Activated naive CD4-positive, alpha-beta T cell treated with anti-CD3 and anti-CD28 coated beads, Interleukin-2, amount 10 ng/mL, durations not matched to agents 7 days and 5 days (primary cell): ENCODE measurements at places on chromosomes 2 and 18.

DNA sequence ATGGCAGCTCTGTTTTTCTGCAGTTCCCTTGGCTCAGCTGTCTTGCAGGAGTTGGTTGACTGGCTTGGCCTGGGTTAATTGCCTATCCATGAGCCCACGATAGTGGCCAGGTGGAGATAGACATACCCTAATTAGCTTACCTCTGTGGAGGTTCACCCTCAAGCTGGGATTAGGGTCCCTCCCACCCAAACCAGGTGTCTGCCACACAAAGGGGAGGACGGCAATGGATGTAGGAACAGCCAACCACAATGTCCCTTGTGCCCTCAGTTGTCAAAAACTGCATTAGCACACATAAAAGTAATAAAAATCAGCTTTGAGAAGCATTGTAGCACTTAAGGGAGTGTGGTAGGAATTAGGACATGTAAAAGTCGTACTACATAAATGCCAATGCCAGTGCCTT is 4.2 kb downstream of the CYP27A1 start:
- peaks cover 56% of the 10 kb centered on the region for H3K27me3 ChIP-seq
- no peak overlapping the region for H3K27ac ChIP-seq
- no peaks in the 10 kb centered on the region for H3K36me3 ChIP-seq
- peaks cover 3% of the 10 kb centered on the region for H3K4me1 ChIP-seq
- no peak overlapping the region for H3K4me3 ChIP-seq

GRCh38 chr2:75491129-75491753 is 69.5 kb downstream of the EVA1A start:
- H3K36me3 ChIP-seq, result no peaks in the 10 kb centered on the region
- H3K27me3 ChIP-seq, result peaks cover 5% of the 10 kb centered on the region

- peaks cover 12% of the 10 kb centered on the region for H3K36me3 ChIP-seq
- H3K27me3 ChIP-seq, result no peaks in the 10 kb centered on the region
- H3K4me3 ChIP-seq, result no peak overlapping the region
- H3K27ac ChIP-seq, result no peak overlapping the region
- DNase-seq, result no peak
- H3K4me1 ChIP-seq, result no peaks in the 10 kb centered on the region
These were observed 95.6 kb downstream of the ITGA4 start for GRCh38 chr2:181552808-181553207.

GRCh38 chr2:216770050-216770449 is 74.7 kb upstream of the IGFBP5 start:
- no peak overlapping the region for H3K4me3 ChIP-seq
- no peaks in the 10 kb centered on the region for H3K36me3 ChIP-seq
- no peaks in the 10 kb centered on the region for H3K4me1 ChIP-seq
- H3K27ac ChIP-seq, result no peak overlapping the region

DNA sequence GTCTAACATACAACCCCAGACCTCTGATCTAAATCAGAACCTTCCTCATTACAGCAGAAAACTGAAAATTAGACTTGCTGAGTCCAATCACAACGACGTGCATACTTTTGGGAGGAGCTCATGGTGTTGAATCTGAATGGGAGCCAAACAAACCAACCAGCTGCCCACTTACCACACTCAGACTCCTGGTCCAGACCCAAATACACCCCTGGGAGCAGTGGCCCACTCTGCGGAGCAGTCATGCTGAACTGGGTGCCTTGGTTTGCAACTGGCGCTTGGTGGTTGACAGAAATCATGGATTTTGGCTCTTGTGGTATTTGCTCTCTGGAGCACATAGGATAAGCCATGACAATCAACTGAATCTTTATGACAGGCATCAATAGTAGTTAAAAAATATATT is 253.6 kb upstream of the TNP1 start:
- peaks cover 29% of the 10 kb centered on the region for H3K27me3 ChIP-seq
- peaks cover 6% of the 10 kb centered on the region for H3K4me1 ChIP-seq
- H3K36me3 ChIP-seq, result no peaks in the 10 kb centered on the region
- DNase-seq, result no peak
- H3K4me3 ChIP-seq, result no peak overlapping the region
- H3K27ac ChIP-seq, result no peak overlapping the region

DNA sequence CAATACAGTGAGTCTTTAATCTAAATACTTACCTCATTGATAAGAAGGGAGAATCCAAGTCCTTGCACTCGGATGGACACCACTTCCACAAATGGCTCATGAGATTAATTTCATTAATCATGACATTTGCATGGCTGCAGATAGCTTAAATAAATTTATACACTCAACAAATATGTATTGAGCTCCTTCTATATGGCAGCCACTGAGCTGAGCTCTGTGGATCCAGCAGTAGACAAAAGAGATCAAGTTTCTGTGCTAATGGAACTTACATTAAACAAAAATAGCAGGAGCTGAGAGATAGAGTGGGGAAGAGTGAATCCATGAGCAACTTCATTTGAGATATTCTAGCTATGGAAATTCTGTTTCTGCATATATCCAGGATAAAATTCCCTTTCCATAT is 44.4 kb downstream of the RAB27B start:
- no peak overlapping the region for H3K4me3 ChIP-seq
- DNase-seq, result no peak
- no peak overlapping the region for H3K27ac ChIP-seq
- peaks cover 5% of the 10 kb centered on the region for H3K4me1 ChIP-seq

DNA sequence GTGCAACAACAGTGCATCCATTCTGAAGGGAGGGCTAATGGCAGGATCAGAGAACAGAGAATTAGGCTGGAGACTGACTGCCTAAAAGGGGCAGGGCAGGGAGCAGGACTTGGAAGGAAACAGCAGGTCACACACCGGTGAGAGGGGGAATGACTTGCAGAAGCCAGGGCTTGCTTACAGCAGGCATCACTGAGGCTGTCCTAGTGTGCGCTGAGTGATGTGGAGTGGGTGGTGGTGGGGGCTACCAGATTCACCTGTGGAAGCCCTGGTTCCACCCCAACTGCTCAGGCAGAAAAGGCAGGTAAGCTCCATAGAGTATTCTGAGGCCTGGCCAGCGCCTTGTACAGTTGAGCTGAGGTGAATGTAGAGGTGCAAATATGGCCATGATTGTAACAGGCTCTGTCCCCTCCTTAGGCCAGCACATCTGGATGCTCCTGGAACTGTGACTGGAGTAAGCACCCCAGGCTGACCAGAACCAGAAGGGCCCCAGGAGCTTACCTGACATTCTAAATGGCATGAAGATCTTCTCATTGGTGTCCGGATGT is 49.4 kb downstream of the SFXN5 start:
- DNase-seq, result no peak
- peaks cover 3% of the 10 kb centered on the region for H3K27me3 ChIP-seq
- no peak overlapping the region for H3K27ac ChIP-seq
- H3K4me3 ChIP-seq, result no peak overlapping the region
- no peaks in the 10 kb centered on the region for H3K4me1 ChIP-seq

GRCh38 chr18:48993586-48993985 is 42.8 kb upstream of the SMAD7 start:
- H3K4me3 ChIP-seq, result no peak overlapping the region
- H3K36me3 ChIP-seq, result no peaks in the 10 kb centered on the region

DNA sequence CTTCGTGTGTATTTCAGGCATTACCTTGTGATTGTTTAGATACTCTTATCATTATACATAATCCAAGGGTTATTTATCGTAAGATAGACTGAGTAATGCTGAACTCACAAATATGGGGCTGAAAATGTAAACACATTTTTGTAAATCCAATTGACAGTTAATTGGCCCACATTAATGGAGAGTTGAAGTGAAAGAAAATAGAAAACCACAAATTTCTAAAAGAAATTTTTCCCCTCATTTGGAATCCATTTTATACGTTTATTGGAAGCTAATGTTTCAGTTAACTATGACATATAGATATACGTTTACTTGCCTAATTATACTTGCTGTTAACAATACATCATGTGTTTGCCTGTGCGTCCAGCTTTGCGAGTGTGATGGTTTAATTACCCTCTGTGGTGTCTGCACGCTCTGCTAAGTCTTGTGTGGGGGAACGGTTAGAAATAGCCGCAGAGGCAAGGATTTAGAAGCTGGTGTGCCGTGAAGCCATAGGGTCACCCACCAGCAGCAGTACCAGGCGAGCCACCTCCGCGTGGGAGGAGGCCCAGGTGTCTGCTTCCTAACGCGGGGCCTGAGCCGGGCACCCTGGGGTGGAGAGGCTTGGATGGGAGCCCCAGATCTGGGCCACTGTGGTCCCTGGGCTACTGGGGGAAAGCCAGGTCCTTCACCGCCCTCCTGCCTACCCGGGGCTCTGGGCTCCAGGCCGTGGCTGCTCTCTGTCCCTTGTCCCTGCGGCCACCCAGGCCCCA is 38.0 kb downstream of the TSHZ1 start:
- peaks cover 3% of the 10 kb centered on the region for H3K36me3 ChIP-seq
- peaks cover 57% of the 10 kb centered on the region for H3K4me1 ChIP-seq
- H3K27me3 ChIP-seq, result no peaks in the 10 kb centered on the region
- peak overlapping the region; percentile 82 for H3K4me3 ChIP-seq
- peak overlapping the region; percentile 94 for H3K27ac ChIP-seq
- no peak for DNase-seq

DNA sequence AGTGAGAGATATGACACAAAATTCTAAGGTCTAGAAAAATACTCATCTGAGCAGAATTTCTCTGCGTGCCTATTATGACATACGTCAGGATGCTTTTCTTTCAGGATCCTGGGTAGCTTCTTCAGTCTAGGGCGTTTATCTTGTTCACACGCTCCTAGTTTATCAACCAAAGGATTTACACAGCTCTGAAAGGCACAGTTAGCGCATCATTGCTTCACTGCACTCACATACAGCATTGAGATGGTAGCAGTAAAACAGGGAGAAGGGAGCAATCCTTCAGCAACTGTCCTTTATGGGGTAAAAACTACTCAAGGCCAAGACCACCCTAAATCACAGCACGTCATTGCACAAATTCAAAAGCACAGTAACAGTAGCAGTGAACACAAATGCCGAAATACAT is 222.8 kb downstream of the SUCLG1 start:
- H3K4me3 ChIP-seq, result no peak overlapping the region
- H3K4me1 ChIP-seq, result no peaks in the 10 kb centered on the region
- DNase-seq, result no peak
- H3K36me3 ChIP-seq, result no peaks in the 10 kb centered on the region

GRCh38 chr2:25257032-25257552 is 84.6 kb downstream of the DNMT3A start:
- no peaks in the 10 kb centered on the region for H3K27me3 ChIP-seq
- peak overlapping the region; percentile 30 for H3K27ac ChIP-seq
- no peak for DNase-seq
- no peak overlapping the region for H3K4me3 ChIP-seq
- peaks cover 41% of the 10 kb centered on the region for H3K36me3 ChIP-seq
- peaks cover 16% of the 10 kb centered on the region for H3K4me1 ChIP-seq

- peaks cover 91% of the 10 kb centered on the region for H3K4me1 ChIP-seq
- DNase-seq, result no peak
- peak overlapping the region; percentile 82 for H3K27ac ChIP-seq
- H3K27me3 ChIP-seq, result no peaks in the 10 kb centered on the region
These were observed 8.7 kb upstream of the WIPF1 start for GRCh38 chr2:174606336-174606735.

DNA sequence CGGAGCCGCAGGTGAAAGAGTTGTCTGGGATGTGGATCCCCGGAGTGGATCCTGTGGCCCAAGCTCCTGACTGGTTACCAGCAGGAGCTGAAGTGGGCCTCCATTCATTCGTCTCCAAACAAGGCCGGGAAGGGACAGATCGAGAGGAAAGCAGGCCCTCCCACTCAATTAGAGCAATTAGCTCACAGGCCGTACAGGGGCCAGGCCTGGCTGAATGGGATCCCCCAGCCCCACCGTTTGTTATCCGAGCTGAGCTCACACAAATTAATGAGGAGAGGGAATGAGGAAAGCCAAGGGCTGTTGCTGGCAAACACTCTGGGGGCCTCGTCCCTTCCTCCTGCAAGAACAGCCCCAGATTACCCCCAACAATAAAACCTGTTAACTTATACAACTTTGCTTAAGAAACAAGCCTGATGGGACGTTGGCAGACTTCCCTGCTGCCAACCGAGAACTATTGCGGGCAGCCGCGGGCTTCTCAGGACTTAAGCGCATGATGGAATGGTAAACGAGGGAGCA is 338.0 kb downstream of the BCL11A start:
- no peak for DNase-seq
- H3K4me3 ChIP-seq, result no peak overlapping the region
- no peaks in the 10 kb centered on the region for H3K4me1 ChIP-seq

DNA sequence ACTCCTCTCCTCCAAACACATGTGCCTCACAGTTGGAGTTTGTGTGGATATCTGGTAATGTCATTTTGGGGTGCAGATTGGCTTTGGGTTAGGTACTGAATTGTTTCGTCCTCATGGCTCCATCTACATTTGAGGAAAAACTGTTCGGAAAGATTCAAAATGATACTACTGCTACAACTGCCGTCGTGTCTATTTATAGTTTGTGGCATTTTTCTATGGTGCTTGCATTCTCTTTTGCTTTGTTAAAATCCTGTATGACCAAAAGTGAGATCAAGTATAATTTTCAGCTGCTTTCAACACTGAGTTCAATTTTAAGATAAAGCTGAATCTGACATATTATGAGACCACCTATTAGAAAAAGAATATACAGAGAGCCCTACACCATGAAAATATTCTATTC is 176.3 kb upstream of the DSEL start:
- no peaks in the 10 kb centered on the region for H3K4me1 ChIP-seq
- DNase-seq, result no peak
- H3K27ac ChIP-seq, result no peak overlapping the region
- no peaks in the 10 kb centered on the region for H3K27me3 ChIP-seq
- H3K36me3 ChIP-seq, result no peaks in the 10 kb centered on the region

DNA sequence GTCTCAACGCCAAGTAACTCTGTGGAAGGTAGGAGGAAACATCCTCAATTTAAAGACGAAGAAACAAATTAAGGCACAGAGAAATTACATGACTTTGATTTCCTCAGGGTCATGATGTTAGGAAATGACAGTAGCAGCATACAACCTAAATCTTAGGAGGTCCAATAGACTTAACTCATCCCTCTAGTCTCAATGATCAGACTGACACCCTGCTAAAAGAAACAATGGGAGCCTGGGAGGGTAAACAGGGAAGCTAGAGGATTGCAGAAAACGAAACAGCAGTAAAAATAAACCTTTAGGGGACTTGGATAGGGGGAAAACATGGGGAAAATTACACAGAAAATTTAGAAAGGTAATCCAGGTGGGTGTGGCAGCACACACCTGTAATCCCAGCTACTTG is 56.0 kb downstream of the ROCK2 start:
- H3K36me3 ChIP-seq, result peaks cover 21% of the 10 kb centered on the region
- peaks cover 4% of the 10 kb centered on the region for H3K4me1 ChIP-seq
- H3K27ac ChIP-seq, result no peak overlapping the region
- H3K4me3 ChIP-seq, result no peak overlapping the region

GRCh38 chr2:42906557-42907411 is 114.4 kb upstream of the HAAO start:
- no peak overlapping the region for H3K4me3 ChIP-seq
- H3K36me3 ChIP-seq, result no peaks in the 10 kb centered on the region
- H3K27ac ChIP-seq, result no peak overlapping the region
- H3K4me1 ChIP-seq, result no peaks in the 10 kb centered on the region

- H3K36me3 ChIP-seq, result peaks cover 54% of the 10 kb centered on the region
- H3K27me3 ChIP-seq, result no peaks in the 10 kb centered on the region
- H3K4me1 ChIP-seq, result peaks cover 60% of the 10 kb centered on the region
- peak overlapping the region; percentile 22 for H3K4me3 ChIP-seq
- DNase-seq, result no peak
These were observed 54.7 kb downstream of the UXS1 start for GRCh38 chr2:106139238-106139935.
